ENCODE measurements at places on chromosomes 3 and 15. TPM values are rescaled to one million over a fixed set of nuclear protein-coding genes. Genes with fewer than 3 reads are reported as not detected.

GPR149 gene
- 1.7 TPM for total RNA-seq

DNA sequence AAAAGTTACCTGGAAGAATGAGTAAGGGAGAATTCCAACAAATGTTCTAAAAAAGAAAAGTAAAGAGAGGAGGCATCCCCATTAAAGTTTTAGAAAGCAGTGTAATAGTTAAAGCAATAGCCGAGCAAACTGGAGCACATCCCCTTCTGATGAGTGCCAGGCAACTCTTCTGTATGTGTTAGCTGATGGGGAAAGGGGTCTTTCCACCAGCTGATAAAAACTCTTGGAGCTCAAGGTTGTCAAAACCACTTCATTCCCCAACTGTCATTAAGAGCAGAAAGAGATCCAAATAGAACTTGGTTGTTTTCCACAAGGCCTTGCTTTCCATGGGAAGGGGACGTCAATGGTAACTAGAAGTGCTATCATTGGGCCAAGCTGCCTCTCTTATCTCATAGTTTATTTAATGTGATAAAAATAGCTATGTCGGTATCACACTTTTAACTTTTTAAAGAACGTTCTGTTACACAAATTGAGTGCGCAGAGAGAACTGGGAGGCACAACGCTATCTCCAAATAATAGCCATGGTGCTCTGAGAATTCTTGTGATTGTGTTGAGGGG, 116.9 kb downstream of the POLR2M start:
- no peak for DNase-seq

DNA sequence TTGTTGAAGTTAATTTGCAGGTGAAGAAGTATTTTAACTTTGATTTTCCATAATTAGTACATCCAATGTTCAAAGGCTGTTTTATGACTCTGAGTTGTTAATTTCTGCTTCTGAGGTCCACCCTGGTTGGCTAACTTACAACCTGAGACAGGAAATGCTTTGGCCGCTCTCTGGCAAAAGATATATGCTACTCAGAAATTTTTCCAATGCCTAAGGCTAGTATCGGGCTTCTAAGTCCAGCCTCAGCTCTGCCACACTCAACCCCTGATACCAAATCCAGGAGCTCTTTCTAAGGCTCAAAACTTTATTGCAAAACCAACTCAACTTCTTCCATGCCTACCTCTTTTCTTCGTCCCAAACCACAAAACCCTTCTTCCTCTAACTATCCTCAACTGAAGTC, 192.9 kb downstream of the NEK10 start:
- DNase-seq, result no peak

SPSB4 gene
- total RNA-seq, result 1.7 TPM

DNA sequence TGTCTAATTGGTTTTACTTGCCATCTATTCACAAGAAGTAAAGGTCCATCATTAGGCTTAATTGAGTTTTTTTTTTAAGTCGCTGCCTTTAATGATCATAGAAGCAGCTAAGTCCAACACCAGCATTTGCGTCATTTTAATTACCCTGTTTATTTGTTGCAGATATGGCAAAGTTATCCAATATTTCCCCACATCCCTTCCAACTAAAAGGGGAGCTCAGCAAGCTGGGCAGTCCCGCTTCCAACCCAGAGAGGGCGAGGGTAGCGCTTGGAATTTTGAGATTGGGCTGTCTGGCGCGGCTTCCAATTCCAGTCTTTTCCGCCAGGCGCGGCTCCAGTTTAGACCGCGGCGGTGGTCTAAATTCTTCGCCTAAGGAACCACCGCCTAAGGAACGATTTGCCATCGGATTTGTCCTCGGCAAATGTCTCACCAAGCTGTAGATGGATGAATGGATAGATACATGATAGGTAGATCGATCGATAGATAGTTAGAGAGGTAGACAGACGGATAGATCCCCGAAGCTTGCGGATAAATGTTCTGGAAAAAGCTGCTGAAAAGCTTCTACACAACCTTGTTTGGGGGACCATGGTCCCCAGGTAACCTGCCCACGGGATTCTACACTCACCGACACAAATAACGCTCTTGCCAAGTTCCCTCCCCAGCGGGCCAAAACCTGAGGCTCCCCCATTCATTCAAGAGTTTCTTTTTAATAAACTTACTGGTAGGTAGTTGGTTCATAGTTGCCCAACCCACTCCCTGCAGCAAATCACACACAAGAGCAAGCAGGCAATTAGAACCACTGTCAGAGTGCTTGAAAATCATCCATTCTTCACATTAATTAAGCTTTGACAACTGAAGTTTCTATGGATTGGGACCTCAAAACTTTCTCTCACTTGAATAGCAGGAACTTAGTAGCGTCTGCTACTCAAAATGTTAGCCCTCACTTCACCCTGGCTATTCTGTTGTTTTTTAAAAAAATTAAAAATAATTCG, 49.1 kb downstream of the ZIC4 start:
- no peak for DNase-seq

DNA sequence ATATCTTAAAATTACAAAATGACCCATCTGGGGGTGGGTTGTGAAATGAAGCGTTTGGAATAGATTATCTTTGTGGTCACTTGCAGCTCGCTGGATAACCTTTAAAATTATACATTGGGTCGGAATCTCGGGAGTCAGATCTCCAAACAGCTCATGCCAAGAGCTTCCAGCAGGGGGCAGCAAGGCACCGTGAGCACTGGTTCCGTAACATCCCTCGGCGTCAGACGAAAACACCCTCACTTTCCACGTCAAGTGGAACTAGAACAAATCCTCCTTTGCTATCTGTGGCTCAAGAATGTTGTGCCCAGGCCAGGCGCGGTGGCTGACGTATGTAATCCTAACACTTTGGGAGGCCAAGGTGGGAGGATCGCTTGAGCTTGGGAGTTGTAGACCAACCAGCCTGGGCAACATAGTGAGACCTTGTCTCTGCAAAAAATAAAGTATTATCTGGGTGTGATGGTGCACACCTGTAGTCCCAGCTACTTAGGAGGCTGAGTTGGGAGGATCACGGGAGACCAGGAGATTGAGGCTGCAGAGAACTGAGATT, 31.1 kb downstream of the UMPS start:
- peak; percentile 89 for DNase-seq

GRCh38 chr3:15263120-15263519, 57.1 kb downstream of the CAPN7 start:
- no peak for DNase-seq

- DNase-seq, result no peak
Observed at GRCh38 chr15:67809441-67809840, 15.9 kb upstream of the SKOR1 start.

SLC2A2 gene
- total RNA-seq, result 0.72 TPM

NRG4 gene
- 3.6 TPM for total RNA-seq

DNA sequence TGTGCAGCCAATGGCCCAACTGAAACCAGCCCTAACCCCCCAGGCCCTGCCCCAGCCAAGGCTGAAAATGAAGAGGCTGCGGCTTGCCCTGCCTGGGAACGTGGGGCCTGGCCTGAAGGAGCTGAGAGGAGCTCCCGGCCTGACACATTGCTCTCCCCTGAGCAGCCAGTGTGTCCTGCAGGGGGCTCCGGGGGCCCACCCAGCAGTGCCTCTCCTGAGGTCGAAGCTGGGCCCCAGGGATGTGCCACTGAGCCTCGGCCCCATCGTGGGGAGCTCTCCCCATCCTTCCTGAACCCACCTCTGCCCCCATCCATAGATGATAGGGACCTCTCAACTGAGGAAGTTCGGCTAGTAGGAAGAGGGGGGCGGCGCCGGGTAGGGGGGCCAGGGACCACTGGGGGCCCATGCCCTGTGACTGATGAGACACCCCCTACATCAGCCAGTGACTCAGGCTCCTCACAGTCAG, 11.2 kb downstream of the MAP1A start:
- DNase-seq, result no peak

DNA sequence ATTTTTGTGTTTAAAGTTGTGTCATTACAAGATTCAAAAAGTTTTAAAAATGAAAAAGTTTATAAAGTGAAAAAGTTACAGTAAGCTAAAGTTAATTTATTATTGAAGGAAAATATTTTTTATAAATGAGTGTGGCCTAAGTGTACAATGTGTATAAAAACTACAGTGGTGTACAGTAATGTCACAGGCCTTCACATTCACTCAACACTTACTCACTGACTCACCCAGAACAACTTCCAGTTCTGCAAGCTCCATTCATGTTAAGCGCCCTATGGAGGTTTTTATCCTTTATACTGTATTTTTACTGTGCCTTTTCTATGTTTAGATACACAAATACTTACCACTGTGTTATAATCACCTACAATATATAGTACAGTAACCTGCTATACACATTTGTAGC, 76.3 kb downstream of the DTWD1 start:
- DNase-seq, result no peak

DNA sequence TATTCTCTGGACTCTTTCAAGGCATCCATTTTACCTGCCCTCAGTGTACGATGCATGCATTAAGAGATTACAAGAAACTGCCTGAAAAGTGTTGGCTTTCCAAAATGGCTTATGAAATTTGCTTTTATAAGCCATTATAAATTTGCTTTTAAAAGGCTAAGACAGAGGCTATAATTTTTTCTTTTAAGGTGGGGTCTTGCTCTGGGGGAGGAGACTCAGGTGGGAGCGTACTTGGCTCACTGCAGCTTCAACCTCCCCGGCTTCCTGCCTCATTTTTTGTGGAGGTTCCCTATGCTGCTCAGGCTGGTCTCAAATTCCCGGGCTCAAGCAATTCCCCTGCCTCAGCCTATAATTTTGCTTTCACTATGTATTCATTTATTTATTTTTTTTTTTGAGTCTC, 17.6 kb downstream of the TRA2B start:
- no peak for DNase-seq

SH2D7 gene
- total RNA-seq, result 0.24 TPM

SOX14 gene
- total RNA-seq, result 0.72 TPM

- DNase-seq, result no peak
Observed at GRCh38 chr3:189680723-189681122, 49.5 kb downstream of the TP63 start.

Measured in umbilical cord (tissue), 2 donors.